Effector memory CD4-positive, alpha-beta T cell (primary cell): ENCODE measurements at places on chromosomes 2 and 18.

GRCh38 chr2:158319269-158319668 is 137.3 kb downstream of the CCDC148 start:
- DNase-seq = no peak

- DNase-seq = no peak
Measured at GRCh38 chr18:43526426-43527145, 249.3 kb upstream of the SYT4 start.

DNA sequence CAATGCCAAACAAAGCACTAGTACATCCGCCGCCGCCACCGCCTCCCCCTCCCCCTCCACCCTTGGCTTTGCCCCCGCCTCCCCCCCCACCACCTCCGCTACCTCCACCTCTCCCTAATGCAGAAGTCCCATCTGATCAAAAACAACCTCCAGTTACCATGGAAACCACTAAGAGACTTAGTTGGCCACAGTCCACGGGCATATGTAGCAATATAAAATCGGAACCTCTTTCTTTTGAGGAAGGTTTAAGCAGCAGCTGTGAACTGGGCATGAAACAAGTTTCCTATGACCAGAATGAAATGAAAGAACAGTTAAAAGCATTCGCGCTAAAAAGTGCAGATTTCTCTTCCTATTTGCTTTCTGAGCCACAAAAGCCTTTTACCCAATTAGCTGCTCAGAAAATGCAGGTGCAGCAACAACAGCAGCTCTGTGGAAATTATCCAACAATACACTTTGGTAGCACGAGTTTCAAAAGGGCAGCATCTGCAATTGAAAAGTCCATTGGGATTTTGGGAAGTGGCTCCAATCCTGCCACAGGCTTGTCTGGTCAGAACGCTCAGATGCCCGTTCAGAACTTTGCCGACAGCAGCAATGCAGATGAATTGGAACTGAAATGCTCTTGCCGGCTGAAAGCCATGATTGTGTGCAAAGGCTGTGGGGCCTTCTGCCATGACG is 168.0 kb downstream of the ASXL3 start:
- no peak for DNase-seq

GRCh38 chr2:73982140-73982617 is 2.5 kb upstream of the TET3 start:
- no peak for DNase-seq

DNA sequence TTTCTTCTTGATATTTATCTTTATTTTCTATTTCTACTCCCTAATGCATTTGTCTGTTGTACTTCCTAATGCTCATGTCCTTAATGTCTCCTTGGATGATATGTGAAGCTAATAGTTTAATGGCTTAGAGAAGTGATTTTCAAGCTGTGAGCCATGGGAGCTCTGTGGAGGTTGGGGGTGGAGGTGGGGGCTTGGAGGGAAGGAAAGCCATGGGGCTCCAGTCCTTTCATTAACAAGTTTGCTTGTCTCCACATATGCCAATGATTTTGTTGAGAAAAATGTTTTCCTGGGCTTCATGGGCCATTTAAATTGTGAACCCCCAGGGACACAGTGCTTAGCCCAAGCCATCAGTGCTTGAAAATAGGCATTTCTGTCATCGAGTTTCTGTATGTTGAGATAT is 264.1 kb downstream of the SCG2 start:
- no peak for DNase-seq

DNA sequence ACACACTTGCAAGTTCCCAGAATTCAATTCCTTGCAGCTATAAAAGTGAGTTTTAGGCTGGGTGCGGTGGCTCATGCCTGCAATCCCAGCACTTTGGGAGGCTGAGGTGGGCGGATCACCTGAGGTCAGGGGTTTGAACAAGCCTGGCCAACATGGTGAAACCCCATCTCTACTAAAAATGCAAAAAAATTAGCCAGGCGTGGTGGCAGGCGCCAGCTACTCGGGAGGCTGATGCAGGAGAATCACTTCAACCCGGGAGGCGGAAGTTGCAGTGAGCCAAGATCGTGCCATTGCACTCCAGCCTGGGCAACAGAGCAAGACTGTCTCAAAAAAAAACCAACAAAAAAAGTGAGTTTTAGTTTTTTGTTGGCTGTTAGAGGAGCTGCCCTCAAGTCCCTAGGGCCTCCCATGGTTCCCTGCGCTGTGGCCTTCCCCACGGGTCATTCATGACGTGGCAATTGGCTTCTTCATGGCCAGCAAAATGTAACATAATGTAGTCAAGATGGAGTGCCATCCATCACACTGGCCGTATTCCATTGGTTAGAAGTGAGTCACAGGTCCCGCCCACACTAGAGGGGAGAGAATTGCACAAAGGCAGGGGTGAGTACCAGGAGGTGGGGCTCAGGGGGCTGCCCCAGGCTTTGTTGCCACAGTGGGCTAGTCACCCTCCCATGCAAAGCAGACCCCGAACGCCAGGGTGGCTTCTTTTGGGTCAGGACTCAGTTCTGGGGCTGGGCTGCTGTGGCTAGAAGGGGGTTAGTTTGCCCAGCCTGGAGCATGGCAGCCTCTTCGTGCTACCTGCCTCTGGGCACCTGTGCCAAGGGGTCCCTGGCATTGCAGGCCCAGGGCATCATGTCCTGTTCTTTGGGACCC is 37.7 kb upstream of the INHBB start:
- DNase-seq = no peak

DNA sequence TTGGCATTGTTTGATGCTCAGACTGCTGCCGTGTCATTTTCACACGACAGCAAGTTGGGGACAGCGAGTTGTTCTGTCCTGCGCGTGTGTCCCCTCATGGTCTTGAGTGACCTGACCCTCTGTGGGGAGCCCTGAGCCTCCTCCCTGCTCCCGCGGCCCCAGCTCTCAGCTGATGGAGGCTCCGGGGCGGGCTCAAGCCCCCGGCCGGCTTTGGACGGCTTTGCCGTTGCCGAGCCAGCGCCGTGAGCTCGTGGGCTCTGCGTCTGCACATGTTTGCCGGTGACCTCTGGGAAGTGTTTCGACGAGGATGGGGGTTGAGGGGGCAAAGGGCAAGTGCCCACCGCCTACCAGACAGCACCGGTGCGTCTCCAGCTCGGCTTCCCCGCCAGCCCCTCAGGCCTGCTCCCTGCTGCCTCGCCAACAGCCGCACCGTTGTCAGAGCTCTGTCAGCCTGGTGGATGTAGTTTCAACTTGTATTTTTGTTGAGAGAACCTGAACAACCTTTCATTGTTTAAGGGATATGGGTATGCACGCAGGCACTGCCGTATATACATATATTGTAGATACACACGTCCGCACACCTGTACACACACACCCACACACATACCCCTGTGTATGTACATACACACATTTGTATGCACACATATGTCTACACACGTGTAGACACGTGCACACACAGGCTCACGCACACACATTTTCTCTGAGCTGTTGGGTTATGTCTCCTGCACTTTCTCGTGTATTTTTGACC is 13.7 kb downstream of the PDCD1 start:
- no peak for DNase-seq
